Esophagus muscularis mucosa (tissue), 4 donors: ENCODE measurements at places on chromosomes 13 and 19. TPM values are rescaled to one million over a fixed set of nuclear protein-coding genes. Genes with fewer than 3 reads are reported as not detected.
A peak's percentile ranks its signal among the peaks of the same experiment; 100 is the strongest.

PDX1 gene
- total RNA-seq = not detected

GRCh38 chr19:34474233-34474989 lies 7.1 kb upstream of the WTIP start:
- DNase-seq = no peak
- H3K27me3 ChIP-seq = no peaks in the 10 kb centered on the region
- no peak overlapping the region for H3K4me3 ChIP-seq
- H3K36me3 ChIP-seq = peaks cover 15% of the 10 kb centered on the region
- no peak overlapping the region for H3K27ac ChIP-seq

RHPN2 gene
- 2.3 TPM for total RNA-seq

DNA sequence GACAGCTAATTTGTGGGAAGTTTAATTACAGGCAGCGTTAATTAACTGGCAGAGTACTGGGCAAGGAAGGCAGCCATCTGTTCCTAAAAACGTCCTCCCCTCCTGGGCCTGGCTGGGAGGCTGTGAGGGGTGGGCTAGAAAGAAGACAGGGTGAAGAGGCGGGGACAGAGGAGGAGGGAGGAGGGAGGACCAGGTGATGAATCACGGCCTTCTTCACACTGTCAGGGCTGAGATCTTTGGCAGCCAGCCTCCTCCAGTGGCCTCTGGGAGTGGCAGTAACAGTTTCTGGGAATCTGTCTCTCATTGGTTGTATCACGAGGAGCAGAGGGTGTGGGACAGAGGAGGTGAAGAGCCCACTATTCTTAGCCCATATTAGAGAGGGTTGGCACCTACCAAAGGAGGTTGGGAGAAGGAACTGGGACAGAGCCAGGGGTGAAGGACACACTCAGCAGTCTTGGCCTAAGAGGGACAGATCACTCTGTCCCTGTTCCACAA lies 9.6 kb upstream of the ZNRF4 start:
- H3K36me3 ChIP-seq = no peaks in the 10 kb centered on the region
- no peaks in the 10 kb centered on the region for H3K27me3 ChIP-seq
- no peak for DNase-seq
- no peaks in the 10 kb centered on the region for H3K4me1 ChIP-seq

IGFL3 gene
- not detected for total RNA-seq

C19orf33 gene
- 7.8 TPM for total RNA-seq

GRCh38 chr13:71374471-71375049 lies 492.4 kb downstream of the DACH1 start:
- H3K36me3 ChIP-seq = no peaks in the 10 kb centered on the region
- H3K4me3 ChIP-seq = no peak overlapping the region
- DNase-seq = no peak
- H3K27me3 ChIP-seq = no peaks in the 10 kb centered on the region
- H3K4me1 ChIP-seq = no peaks in the 10 kb centered on the region

DNA sequence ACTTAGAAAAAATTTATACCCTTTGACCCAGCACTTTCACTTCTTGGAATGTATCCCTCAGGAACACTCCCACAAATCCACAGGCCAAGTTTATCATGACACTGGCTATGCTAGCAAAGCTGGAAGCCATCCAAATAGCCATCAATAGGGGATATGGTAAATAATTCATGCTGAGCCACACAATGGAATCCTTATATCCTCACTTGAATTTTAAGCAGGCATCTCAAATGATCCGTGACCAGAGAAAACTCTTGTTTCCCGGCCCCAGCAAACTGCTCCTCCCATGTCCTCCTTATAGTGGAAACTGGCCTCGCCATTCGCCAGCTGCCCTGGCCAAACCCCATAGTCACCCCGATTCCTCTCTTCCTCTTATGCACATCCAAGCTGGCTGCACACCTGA lies 37.6 kb downstream of the GRIK5 start:
- no peak overlapping the region for H3K27ac ChIP-seq
- peaks cover 10% of the 10 kb centered on the region for H3K4me1 ChIP-seq
- no peak overlapping the region for H3K4me3 ChIP-seq

B3GNT3 gene
- total RNA-seq = 0.83 TPM

DNA sequence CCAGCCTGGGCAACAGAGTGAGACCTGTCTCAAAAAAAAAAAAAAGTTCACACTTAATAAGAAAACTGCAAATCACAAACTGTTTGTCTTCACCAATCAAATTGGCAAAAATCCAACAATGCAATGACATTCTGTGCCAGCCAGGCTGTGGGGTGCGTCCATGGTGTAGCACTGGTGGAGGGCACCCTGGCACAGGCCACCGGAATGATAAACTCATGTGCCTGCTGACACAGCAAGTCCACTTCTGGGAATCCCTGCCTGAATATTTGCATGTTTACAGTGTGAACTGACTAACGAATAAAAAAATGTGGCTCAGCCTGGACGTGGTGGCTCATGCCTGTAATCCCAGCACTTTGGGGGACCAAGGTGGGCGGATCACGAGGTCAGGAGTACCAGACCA lies 1.6 kb upstream of the LRRC25 start:
- peaks cover 10% of the 10 kb centered on the region for H3K27me3 ChIP-seq
- no peak overlapping the region for H3K27ac ChIP-seq
- no peak overlapping the region for H3K4me3 ChIP-seq
- no peak for DNase-seq

DNA sequence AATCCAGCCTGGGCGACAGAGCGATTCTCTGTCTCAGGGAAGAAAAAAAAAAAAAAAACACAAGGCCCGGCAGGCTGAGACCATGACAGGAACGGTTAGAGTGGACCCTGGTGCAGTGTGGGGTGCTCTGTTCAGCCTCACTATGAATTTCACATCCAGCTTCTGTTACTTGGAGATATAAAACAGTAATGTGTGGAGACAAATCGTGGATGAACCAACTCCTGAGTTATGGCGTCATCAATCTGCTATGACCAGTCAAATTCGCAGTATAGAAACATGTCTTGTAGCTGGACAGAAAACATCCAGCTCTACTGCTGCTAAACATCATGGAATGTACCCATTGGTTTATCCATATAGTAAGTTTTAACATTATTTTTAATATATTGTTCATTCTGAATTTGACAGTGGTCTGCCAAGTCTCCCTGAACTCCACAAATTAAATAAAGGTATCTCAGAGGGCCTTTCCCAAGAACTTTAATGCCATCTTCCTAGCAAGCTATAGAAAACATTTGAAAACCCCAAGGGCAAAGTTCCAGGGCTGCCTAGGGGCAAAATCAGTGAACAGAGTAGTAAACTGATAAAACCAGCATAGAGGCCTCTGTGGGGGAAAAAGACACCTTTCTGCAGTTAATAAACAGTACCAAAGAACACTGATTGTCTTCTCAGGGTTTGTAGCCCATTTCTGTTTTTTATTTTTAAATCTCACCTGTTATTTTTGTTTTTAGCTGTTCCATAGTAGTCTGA lies 75.8 kb downstream of the LRCH1 start:
- peak overlapping the region; percentile 42 for H3K27ac ChIP-seq
- H3K36me3 ChIP-seq = no peaks in the 10 kb centered on the region

OR10H5 gene
- total RNA-seq = not detected

DNA sequence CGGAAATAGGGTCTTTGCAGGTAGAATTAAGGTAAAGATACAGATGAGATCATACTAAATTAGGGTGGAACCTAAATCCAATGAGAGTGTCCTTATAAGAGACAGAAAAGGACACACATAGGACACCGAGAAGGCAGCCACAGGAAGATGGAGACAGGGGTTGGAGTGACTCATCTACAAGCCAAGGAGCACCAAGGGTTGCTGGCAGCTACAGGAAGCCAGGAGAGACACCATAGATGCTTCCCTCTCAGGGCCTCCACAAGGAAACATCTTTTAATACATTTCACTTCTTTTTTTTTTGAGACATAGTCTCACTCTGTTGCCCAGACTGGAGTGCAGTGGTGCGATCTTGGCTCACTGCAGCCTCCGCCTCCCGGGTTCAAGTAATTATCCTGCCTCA lies 10.1 kb downstream of the TMEM143 start:
- peaks cover 4% of the 10 kb centered on the region for H3K36me3 ChIP-seq
- no peak for DNase-seq
- H3K27ac ChIP-seq = no peak overlapping the region
- no peaks in the 10 kb centered on the region for H3K27me3 ChIP-seq

GRCh38 chr13:46086985-46087384 lies 17.8 kb downstream of the CPB2 start:
- no peak overlapping the region for H3K4me3 ChIP-seq
- no peaks in the 10 kb centered on the region for H3K27me3 ChIP-seq
- H3K4me1 ChIP-seq = no peaks in the 10 kb centered on the region
- no peak overlapping the region for H3K27ac ChIP-seq
- no peak for DNase-seq

GRCh38 chr19:870963-871401 lies 11.5 kb downstream of the CFD start:
- peaks cover 16% of the 10 kb centered on the region for H3K4me1 ChIP-seq
- no peaks in the 10 kb centered on the region for H3K27me3 ChIP-seq
- peak overlapping the region; percentile 76 for H3K27ac ChIP-seq
- peaks cover 11% of the 10 kb centered on the region for H3K36me3 ChIP-seq
- no peak for DNase-seq

GRCh38 chr13:96216543-96216942 lies 126.6 kb downstream of the HS6ST3 start:
- H3K36me3 ChIP-seq = no peaks in the 10 kb centered on the region
- H3K4me3 ChIP-seq = no peak overlapping the region
- H3K27ac ChIP-seq = no peak overlapping the region
- no peak for DNase-seq
- H3K4me1 ChIP-seq = no peaks in the 10 kb centered on the region
